ENCODE measurements at places on chromosomes 6 and 20. TPM values are rescaled to one million over a fixed set of nuclear protein-coding genes. Genes with fewer than 3 reads are reported as not detected.

CASS4 gene
- not detected for total RNA-seq

ZC2HC1B gene
- not detected for total RNA-seq

TP53INP2 gene
- total RNA-seq, result 19.9 TPM

HLA-DPA1 gene
- 0.48 TPM for total RNA-seq

KCNK16 gene
- not detected for total RNA-seq

SEMG1 gene
- not detected for total RNA-seq

TRIM15 gene
- total RNA-seq, result not detected

CALHM4 gene
- total RNA-seq, result not detected

LGSN gene
- total RNA-seq, result not detected

SGK2 gene
- total RNA-seq, result 0.54 TPM

GPX5 gene
- total RNA-seq, result not detected

TGM3 gene
- total RNA-seq, result not detected

CDSN gene
- not detected for total RNA-seq

SCRT2 gene
- total RNA-seq, result not detected

GABRR2 gene
- not detected for total RNA-seq

KCNK17 gene
- total RNA-seq, result not detected

OR2W1 gene
- total RNA-seq, result not detected

SNX21 gene
- 28.4 TPM for total RNA-seq

WFDC5 gene
- not detected for total RNA-seq

KHDC1L gene
- not detected for total RNA-seq

CNBD2 gene
- total RNA-seq, result 5.6 TPM

CRISP2 gene
- not detected for total RNA-seq

IYD gene
- total RNA-seq, result not detected

OR2J3 gene
- not detected for total RNA-seq

AURKA gene
- total RNA-seq, result 8.0 TPM

CTSZ gene
- total RNA-seq, result 109 TPM

LY6G6F gene
- total RNA-seq, result not detected

RAB22A gene
- total RNA-seq, result 23.3 TPM

HTR1E gene
- total RNA-seq, result not detected

PSORS1C2 gene
- not detected for total RNA-seq

C20orf144 gene
- total RNA-seq, result not detected

GHRH gene
- not detected for total RNA-seq

PNISR gene
- 32.3 TPM for total RNA-seq

BFSP1 gene
- total RNA-seq, result 2.1 TPM

FAXC gene
- 7.5 TPM for total RNA-seq

ZMYND8 gene
- 20.8 TPM for total RNA-seq

KCNS1 gene
- 4.3 TPM for total RNA-seq

TAAR2 gene
- total RNA-seq, result not detected

PDYN gene
- not detected for total RNA-seq

FAM83C gene
- total RNA-seq, result not detected

All from kidney epithelial cell (primary cell).